Cortex of kidney (tissue), 1 donor: ENCODE measurements at places on chromosomes 1 and 21.

GRCh38 chr1:230320804-230321203 is 105.3 kb downstream of the PGBD5 start:
- no peak for DNase-seq

- DNase-seq: no peak
Observed at GRCh38 chr1:85378534-85378933, 86.4 kb downstream of the DDAH1 start.

GRCh38 chr1:14842361-14842760 is 243.9 kb downstream of the KAZN start:
- DNase-seq: no peak

GRCh38 chr1:233675446-233675845 is 61.5 kb downstream of the KCNK1 start:
- no peak for DNase-seq

GRCh38 chr21:27513825-27514224 is 546.9 kb upstream of the ADAMTS5 start:
- no peak for DNase-seq

GRCh38 chr21:25701529-25701928 is 33.2 kb downstream of the ATP5PF start:
- no peak for DNase-seq

GRCh38 chr1:69256036-69256435 is 311.7 kb upstream of the LRRC7 start:
- no peak for DNase-seq

- DNase-seq: no peak
Observed at GRCh38 chr21:9763306-9763705, 758.1 kb upstream of the TPTE start.

GRCh38 chr1:85550784-85551516 is 29.6 kb upstream of the CCN1 start:
- no peak for DNase-seq

DNA sequence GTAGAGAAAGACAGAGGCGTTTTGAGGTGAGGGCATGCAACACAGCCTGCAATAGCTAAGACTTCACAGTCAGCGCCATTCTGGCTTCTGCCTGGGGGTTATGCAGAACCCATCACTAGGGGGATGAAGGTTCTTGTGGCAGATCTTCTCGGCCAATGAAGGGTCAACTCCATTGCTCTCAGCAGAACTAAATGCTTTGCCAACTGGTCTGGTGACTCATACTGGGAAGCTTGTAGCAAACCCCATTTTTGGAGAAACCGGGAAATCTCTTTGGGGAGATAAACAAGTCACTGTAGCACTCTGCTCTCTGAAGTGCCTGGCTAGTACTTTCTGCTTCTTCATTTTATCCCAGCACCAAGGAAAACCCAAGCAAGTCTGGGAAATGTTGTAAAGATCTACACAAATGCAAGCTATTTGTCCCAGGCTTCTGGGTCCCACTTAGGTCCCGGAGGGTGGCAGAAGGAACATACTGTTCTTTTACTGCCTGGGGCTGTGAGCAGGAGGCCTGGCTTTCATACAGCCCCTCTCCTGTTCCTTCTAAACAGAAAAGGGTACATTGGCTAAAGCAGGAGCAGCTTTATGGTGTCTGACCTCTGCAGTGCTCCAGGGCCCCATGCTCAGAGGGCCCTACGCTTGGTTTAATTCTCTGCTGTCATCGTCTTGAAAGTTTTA is 28.8 kb downstream of the SHISA4 start:
- DNase-seq: no peak

GRCh38 chr1:200363264-200363933 is 46.4 kb downstream of the ZNF281 start:
- DNase-seq: no peak

DNA sequence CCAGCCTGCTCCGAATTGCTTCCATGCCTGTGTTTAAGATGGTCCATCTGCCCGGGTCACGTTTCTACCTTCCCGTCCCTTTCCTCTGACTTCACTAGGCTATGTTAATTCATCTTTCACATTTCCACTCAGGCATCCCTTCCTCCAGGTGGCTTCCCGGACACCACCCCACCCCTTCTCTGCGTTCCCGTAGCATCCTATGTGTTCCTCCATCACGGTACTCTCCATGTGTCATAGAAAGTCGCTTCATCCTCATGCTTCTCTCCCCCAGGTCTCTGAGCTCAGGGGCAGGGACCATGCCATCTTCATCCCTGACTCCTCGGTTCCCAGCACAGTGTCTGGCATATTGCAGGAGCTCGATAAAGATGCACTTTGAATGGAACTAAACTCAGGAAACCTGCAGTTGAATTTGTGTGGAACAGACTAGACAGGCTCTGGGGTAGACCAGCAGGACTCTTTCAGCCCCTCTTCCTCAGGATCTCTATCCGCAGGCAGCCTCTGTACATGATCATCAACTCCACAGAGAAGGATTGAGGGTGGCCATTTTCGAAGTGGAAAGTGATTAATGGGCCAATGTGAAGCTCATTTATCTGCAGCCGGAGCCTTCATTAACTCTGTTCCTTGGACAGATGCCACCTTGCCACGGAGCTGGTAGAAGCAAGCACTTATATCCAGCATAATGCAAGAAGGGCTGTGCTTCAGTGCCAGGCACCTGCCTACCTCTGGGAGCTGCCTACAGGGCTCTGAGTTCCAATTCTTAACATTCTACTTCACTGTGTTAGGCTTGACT is 9.1 kb downstream of the C1orf226 start:
- no peak for DNase-seq

- no peak for DNase-seq
Observed at GRCh38 chr1:19484338-19484797, 971 bp downstream of the CAPZB start.

GRCh38 chr1:244796719-244797406 is 38.6 kb upstream of the COX20 start:
- DNase-seq: no peak

- DNase-seq: no peak
Observed at GRCh38 chr1:245863566-245864184, 643.4 kb downstream of the SMYD3 start.

DNA sequence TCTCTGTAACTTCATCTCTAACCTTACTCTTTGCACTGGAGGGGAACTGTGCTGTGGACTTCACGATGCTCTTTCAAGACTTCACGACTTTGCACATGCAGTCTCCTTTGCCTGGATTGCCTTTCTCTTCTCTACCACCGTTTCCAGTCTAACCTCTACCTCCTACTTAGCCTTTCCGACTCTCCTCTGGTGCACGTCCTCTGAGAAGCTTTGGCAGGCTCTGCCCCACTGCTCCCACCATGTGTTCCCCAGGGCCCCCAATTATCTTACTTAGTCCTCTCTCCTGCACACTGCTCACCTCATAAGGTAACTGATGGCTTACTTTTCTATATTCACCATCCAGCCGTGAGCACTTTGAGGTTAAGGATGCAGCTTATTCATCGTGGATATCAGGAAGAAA is 101.7 kb upstream of the GJB5 start:
- DNase-seq: no peak

GRCh38 chr1:79981481-79981880 is 975.0 kb upstream of the ADGRL4 start:
- no peak for DNase-seq

- no peak for DNase-seq
Observed at GRCh38 chr1:224375059-224375458, 18.4 kb downstream of the CNIH4 start.

DNA sequence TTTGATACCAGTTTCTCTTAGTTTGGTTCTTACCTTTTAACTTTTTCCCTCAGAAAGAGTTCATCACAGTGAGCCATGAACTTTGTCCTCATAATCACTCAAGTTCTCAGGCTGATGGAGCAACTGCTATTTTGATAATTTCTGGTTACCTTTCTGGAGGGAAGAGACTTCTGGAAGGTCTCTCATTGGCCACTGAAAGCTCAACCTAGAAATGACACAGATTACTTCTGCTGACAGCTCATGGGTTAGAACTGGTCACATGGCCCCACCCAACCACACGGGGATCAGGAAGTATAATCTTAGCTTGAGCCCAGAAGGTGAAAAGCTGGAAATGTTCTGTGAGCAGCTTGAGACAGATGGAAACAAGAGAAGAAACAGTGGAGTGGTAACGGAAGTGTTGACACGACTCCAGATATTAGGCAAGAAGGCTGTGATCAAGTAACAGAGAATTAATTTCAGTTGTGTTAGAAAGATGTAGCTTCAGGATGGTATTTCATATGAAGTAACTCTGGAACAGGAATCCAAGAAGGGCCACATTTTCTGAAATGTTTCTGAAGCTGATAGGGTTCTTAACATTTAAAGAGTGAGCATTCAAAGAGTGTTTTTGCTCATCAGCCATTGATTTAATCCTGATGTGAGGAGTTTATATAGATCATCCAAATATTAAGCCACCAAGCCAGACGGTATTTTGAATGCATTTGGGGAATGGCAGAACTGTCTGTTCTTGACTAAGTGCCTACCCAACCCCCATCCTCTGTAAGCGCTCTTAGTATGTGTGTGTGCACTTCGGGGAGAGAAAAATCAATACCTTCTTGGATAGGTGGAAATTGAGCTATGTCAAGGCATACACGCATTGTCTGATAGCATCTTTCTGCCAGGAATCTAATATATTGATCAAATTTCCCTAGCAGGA is 21.9 kb upstream of the XPR1 start:
- DNase-seq: no peak

GRCh38 chr1:204979891-204980649 is 62.9 kb upstream of the CNTN2 start:
- DNase-seq: no peak

DNA sequence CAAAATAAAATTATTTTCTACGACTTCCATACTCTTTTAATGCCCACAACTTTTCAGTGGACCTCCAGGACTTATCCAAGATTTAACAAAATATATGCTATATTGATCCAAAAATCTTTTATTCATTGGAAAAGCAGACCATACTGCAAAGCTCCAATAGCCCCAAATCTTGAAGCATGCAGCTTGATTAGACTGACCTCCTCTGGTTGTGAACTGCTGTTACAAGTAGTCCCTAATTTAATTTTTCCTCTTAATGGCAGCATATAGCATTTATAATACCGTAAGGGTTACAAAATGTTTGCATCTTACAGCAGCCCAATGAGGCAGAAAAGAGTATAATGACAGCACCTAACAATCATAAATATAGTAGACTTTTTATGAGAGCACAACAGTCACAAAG is 49.8 kb downstream of the TPR start:
- DNase-seq: no peak

- DNase-seq: no peak
Observed at GRCh38 chr1:177723533-177723932, 246.3 kb downstream of the SEC16B start.

GRCh38 chr1:232987046-232987773 is 36.8 kb downstream of the NTPCR start:
- DNase-seq: no peak
